ENCODE measurements at places on chromosomes 1 and 21.

DNA sequence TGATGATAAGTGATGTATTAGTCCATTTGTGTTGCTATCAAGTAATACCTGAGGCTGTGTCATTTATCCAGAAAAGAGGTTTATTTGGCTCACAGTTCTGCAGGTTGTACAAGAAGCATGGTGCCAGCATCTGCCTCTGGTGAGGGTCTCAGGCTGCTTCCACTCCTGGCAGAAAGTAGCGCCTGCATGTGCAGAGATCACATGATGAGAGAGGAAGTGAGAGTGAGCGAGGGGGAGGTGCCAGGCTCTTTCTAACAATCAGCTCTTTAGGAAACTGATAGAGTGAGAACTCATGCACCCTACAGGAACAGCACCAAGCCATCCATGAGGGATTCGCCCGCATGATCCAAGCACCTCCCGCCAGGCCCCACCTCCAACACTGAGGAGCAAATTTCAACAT is 2.2 kb upstream of the FHAD1 start:
- DNase-seq: no peak

DNA sequence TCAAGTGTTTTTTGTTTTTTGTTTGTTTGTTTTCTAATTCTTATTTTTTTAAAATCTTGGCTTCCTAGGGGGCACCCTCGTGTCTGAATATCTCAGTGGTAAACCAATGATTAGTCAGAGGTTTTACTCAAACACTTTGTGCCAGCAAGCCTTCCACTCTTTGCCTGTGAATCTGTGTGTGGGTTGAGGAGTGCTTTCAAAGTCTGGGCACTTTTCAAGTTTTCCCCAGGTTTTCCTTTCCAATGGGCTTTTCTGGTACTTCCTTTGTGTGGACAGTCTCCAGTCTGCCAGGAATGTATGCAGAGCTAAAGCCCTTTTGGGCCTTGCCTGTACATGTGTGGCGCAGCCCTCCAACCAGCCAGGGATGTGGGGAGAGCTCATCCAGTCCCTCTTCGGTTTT is 9.7 kb upstream of the PPIE start:
- DNase-seq: no peak

DNA sequence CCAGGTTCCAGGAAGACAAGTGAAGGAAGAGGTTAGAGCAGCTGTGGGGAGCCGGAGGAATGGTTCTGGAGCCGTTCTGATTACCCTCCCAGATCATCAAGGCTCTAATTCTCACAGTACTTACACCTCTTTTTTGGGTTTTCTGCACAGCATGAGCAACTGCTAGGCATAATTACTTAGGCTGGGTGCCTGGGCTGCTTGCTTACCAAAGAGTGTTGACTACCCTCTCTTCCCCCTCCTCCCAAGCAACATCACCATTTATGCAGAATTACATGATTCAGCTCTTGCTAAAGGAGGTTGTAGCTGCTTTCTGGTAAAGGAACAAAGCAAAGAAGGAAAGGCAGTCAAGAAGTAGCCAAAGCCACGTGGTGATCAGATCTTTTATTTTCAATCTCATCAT is 397.2 kb downstream of the KCNH1 start:
- DNase-seq: no peak

- no peak for DNase-seq
Observed at GRCh38 chr1:236280438-236281197, 1.1 kb downstream of the ERO1B start.

GRCh38 chr1:81118550-81118949 is 682.2 kb upstream of the ADGRL2 start:
- peak; percentile 57 for DNase-seq

DNA sequence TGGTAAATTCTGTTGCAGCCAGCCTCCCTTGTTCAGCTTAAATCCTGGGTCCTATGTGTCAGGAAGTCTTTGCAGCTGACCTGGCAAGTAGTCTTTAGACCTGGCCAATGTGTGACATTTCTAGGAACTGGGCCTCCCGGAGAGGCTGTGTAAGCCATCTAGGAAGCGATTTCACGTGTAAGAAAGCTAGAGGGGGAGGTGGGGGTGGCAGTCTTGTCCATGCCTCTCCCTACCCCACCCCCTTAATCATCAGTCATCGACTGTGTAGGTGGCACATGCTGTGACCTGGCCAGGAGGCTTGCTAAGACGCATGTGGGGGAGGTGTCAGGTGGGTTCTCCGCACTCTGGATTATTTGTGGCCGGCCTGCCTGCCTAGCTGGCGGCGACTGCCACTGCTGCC is 8.4 kb downstream of the C1orf226 start:
- DNase-seq: no peak
